ENCODE measurements at places on chromosomes 2 and 18.
A peak's percentile ranks its signal among the peaks of the same experiment; 100 is the strongest.

- DNase-seq, result no peak
Observed at GRCh38 chr2:240962300-240963064, 35.9 kb upstream of the SNED1 start.

- no peak for DNase-seq
Observed at GRCh38 chr2:201768918-201769317, 11.8 kb downstream of the ALS2 start.

DNA sequence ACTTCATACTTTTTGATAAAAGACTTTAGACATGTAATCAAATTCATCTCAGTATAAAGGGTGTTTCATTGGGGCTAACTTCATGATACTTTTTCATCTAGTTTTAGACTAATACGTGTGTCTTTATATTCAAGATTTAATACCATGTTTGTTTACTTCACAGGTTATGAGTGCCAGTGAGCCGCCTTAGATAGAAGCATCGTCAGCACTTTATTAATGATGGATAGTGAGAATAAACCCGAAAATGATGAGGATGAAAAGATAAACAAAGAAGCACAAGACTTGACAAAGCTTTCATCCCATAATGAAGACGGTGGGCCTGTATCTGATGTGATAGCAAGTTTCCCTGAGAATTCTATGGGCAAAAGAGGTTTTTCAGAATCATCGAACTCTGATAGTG lies 33.1 kb downstream of the ZNF407 start:
- no peak for DNase-seq

DNA sequence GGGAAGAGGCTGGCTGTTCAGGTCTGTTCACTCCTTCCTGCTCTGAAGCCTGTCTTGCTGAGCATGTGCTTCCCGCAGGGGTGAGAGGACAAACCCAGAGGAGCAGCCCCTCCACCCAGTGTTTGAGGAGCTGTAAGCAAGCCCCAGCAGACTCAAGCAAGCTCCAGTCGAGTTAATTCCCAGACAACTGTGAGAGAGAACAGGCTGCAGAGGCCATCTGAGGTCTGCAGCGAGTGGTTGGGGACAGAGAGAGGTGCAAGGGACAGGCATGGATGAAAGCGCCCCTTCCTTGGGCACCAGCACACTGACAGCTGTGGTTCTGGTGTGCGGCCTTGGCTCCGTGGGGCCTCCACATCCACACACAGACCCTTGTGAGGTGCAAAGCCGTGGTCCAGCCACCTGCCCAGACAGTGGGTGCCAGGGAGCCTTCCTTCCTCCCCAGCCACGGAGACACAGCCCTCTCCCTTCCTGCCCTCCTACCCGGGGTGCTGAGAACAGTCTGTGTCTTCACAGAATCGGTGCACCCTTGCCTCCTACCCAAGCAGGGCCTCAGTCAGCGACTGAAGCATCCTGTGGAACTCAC lies 36.2 kb downstream of the MAL start:
- no peak for DNase-seq

- DNase-seq, result no peak
Observed at GRCh38 chr18:9835825-9836224, 49.9 kb upstream of the TXNDC2 start.

DNA sequence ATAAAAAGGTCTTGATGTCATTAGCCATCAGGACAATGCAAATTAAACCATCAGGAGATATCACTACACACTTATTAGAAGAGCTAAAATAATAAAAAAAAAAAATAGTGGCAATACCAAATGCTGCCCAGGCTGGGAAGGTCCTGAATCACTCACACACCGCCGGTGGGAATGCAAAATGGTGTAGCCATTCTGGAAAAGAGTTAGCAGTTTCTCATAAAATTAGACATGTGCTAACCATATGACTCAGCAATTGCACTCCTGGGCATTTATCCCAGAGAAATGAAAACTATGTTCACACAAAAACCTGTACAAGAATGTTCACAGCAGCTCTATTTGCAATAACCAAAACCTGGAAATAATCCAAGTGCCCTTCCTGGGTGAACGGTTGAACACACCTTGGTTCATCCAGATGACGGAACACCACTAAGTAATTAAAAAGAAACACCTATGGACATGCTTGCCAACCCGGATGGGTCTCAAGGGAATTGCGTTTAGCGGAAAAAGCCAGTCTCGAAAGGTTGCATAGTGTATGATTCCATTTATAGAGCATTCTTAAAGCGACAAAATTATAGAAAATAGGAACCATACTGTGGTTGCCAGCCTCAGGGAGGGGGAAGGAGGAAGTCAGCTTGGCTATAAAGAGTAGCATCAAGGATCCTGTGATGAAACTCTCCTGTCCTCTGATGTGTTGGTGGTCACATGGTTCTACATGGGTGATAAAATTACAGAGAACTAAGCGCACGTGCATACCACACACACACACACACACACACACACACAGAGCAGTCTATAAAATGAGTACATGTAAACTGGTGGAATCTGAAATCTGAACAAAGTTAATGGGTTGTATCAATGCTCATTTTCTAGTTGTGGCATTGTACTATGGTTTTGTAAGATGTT lies 4.6 kb downstream of the MBP start:
- no peak for DNase-seq

DNA sequence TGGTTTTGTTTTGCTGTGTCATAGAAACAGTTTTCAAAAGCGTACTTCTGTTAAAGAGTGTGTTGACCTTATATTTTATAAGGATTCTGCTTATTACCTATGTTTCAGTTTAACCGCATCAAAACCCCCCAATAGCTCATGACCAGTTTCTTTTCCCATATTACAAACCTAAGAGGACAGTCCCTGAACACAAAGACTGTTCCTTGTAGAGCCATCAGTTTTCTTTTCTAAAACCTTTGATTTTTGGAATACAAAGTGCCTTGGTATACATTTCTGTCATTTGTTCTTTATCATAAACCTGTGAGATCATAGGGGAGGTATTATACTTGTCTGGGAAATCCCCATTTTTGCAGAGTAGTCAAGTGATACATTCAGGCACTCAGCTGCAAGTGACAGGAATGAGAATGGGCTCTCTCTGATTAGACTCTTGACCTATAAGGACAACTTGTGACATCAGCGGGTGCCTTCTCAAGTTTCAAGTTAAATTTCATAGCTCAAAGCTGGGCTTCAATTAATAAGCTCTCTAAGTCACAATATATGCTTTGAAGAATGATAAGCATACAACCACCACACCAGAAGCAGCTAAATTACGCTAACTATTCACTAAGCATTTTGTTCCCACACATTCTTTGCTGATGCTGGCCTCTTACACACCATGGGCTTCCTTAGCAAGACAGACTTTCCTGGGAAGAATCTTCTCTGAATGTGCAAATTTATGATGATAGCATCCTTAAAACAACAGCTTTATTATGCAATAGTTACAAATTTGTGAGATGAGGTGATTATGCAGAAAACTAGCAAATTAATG lies 97.5 kb upstream of the CD302 start:
- DNase-seq, result no peak

DNA sequence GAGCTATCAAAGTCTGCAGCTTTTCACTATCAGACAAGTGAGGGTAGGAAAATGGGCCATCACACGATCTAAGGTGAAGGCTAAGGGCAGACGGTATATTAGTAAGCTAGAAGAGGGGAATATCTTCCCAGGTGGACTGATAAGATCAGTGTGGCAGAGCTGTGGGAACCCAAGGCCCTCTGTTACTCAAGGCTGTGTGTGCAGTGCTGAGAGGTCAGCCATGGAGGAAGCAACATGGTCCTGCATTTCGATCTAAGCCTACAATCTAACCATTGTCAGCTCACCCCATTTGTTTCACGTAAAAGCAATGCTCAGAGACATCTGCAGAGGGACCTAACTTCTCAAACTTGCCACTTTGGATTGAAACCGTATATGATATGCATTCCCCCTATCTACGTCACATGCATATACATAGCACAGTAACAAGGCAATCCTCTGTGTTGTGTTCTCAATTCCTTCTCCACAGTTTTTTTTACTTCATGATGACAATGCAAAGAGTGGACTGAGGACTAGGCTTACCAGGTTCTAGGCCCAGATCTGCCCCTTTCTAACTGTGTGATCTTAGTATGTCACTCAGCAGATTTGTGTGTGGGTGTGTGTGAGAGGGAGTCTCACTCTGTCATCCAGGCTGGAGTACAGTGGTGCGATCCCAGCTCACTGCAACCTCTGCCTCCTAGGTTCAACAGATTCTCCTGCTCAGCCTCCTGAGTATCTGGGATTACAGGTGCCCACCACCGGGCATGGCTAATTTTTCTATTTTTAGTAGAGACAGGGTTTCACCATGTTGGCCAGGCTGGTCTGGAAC lies 45.2 kb downstream of the SLC8A1 start:
- DNase-seq, result no peak

- DNase-seq, result no peak
Observed at GRCh38 chr2:143954186-143954585, 565.7 kb downstream of the ZEB2 start.

DNA sequence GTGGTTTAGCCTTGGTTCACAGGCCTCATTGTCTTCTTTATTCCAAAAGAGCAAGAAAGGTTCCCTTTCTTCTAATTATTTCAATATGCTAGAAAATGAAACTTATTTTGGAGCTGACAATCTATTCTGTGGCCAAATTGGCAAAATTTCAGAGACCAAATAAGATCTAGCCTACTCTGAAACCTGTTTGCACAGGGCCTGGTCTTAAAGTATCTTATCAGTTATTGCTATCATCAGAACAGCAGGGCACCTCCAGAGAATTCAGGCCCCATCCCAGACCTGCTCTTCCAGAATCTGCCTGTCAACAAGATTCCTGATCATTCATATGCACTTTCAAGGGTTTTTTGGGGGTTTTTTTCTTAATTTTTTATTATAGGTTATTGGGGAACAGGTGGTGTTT lies 198.7 kb downstream of the ANAPC1 start:
- DNase-seq, result no peak

- no peak for DNase-seq
Observed at GRCh38 chr2:211730215-211730614, 808.4 kb downstream of the ERBB4 start.

GRCh38 chr2:100484390-100484789 lies 14.1 kb downstream of the NMS start:
- DNase-seq, result peak; percentile 10

DNA sequence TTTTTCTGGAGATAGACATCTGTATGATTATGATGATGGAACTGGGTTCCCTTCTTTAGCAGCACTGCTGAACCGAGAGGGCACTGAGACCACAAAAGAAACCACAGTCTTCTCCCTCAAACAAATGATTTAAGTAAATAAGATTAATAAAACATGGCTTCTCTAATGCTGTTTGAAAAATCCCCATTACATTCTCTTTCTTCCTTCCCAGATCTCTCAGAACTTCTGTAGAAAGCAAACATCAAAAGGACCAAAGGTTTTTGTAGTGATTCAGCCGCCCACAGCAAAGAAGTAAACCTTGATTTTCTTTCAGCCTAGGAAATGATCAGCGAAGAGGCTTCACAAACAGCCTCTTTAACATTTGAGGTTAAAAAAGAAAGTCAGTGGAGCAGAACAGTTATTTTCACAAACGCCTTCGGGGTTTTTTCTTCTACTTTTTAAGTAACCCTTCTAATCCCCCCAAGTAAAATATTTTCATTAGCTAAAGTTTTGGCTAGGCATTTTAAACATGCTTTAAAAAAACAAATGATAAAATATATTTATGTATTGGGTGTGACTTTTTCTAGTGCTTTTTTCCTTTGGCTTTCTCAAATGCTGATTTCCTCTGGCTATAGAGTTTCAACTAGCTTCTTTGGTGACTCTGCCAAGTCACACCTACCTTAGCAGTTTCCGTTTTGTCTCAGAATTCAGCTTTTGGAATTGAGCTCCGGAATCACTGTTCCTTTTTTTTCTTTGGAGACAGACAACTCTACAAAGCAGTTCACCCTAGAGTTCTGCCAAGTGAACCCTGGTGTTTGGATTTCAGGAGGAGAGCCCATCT lies 89.6 kb downstream of the UPP2 start:
- DNase-seq, result no peak

- DNase-seq, result no peak
Observed at GRCh38 chr2:51219468-51219867, 187.5 kb upstream of the NRXN1 start.

DNA sequence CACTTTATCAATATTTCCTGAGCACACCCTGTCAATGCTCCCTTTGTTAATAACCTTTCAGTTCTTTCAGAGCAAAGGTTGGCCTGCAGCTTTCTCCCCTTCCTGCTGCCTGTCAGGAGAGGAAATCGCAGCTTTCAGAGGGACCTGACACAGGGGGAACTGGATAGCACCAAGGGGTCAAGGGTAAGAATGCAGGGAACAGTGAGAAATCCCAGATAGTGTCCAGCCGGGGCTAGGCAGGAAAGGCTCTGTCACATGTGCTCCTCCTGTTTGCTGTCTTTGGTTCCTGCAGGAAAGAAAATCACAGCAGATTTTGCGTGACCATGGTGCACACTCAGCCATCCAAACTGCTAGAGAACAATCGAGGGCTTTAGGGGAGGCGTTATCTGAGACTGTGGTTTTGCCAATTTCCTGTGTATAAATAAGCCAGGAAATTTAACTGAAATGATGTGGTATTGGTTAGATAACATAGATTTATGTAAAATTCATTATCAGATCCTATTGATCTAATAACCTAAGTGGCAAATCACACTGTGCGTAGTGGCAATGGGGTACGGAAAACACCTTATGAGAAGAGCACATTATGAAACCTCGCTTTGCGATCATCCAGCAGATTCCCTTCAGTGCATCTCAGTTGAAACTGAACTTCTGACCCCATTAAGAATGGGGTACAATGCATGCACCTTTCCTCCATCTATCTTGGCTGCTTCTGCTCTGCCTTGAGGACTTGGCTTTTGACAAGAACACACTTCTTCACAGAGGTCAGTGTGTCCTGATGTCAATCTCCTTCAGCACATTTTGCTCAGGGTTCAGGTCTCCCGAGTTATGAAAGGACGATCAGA lies 178.0 kb downstream of the ICOS start:
- DNase-seq, result no peak

GRCh38 chr2:14678761-14679160 lies 46.2 kb downstream of the LRATD1 start:
- DNase-seq, result no peak

- DNase-seq, result peak; percentile 97
Observed at GRCh38 chr2:29921560-29921915, at the start of gene ALK. Gene ALK, minus strand, starts transcription at chr2:29921586. Its CDS starts 927 bp downstream, at chr2:29920659.
